Cortex of kidney (tissue), 1 donor: ENCODE measurements at places on chromosomes 1 and 21.

DNA sequence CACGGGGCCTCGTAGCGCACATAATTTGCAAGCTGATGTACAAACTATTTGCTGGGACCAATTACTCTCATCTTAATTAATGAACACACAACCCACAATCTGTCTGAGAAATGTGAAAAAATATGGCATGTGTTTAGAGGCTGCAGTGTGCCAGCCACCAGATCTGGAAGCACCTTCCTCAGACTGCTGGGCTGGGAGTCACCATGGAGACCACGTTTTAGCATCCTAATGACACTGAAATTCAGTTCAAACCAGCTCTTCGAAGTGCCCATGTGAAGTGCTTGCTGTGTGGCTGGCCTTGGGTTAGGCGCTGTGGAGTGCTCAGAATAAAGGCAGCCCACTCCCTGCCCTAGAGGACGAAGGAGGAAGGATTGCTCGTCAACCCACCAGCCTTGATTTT, 482.4 kb downstream of the OMA1 start:
- no peak for DNase-seq

- DNase-seq, result no peak
Observed at GRCh38 chr1:175090780-175091179, 23.1 kb downstream of the TNN start.

GRCh38 chr1:110490791-110491451, 28.1 kb downstream of the KCNA10 start:
- DNase-seq, result no peak

DNA sequence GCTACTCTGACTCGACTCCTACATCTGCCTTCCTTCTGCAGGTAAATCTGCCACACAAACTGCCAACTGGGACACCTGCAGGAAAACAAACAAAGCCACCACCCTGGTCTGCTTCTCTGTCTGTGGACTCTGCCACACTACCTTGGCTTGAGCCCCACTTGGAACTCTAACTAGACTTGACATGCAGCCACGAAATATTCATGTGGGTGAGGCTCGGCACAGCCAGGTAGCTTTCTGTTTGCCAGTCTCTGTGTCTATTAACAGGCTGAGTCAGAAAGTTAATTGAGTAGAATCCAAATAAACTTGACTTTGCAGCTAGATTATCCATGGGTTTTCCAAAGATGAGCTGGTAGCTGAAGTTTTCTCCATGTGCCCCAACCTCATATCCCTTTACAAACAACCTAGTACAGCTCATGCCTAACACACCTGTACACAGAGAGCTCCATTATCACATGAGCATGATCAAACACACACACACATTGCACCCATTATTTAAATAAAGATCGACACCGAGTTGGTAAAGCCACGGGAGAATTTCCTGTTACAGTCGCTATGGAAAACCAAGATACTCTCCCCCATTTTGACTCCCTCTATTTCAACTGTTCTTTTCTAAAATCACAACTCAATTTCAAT, 808 bp downstream of the C1orf116 start:
- DNase-seq, result no peak

DNA sequence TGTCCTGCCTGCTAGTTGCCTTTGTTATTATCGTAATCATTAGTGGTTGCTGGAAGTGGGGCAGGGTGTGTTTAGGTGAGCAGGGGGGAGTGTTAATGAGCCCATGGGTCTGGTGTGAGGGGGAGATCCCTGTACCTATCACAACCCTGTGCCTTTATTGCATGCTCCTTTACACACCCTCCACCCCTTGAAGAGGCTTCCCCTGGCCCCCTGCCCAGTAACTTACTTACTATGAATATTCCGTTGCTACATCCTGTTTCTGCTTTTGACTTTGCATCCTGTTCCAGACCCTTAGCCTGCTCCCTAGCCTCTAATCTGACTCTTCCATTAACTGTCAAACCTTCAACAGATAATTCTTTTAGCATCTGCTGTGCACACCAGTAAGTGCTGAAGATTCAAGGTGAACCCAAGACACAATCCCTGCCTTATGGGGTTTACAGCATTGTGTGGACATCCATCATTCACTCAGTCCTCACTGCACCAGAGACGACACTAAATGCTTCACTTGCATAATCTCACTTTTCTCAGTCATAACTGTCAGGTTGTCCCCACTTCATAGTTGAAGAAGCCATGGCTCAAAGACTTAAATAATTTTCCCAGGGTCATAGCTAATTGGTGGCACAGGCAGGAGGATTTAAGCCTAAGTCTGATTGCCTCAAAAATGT, 47.9 kb downstream of the CDC7 start:
- no peak for DNase-seq

GRCh38 chr1:179728271-179728670, 14.8 kb upstream of the FAM163A start:
- DNase-seq, result no peak

- DNase-seq, result no peak
Observed at GRCh38 chr1:85427331-85427730, 37.6 kb downstream of the DDAH1 start.

DNA sequence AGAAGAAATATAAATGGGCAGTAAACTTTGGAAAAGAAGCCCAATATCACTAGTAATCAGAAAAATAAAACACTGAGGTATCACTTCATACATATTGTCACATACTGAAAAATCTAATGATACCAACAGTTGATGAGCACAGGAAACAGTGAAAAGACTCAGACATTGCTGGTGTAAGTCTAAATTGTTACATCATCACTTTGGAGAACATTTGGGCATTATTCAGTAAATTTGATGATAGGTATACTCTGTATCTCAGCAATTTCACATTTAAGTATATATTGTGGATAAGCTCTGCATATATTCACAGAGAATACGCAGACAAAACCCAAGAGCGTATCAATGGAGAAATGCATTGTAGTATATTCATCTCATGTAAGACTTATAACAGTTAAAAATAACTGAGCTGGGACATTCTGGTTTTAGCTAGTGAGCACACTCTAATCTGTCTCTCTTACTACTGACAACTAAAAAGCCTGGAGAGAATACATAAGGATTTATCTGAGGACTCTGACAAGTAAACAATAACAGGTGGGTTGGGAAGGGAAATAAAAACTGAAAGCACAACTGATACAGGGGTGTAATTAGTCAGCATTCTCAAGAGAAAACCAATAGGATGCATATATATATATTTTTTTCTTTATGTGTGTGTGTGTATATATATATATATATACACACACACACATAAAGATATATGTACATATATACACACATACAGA, 212.7 kb upstream of the JUN start:
- DNase-seq, result no peak

- no peak for DNase-seq
Observed at GRCh38 chr1:231241750-231242149, 738 bp downstream of the GNPAT start.

DNA sequence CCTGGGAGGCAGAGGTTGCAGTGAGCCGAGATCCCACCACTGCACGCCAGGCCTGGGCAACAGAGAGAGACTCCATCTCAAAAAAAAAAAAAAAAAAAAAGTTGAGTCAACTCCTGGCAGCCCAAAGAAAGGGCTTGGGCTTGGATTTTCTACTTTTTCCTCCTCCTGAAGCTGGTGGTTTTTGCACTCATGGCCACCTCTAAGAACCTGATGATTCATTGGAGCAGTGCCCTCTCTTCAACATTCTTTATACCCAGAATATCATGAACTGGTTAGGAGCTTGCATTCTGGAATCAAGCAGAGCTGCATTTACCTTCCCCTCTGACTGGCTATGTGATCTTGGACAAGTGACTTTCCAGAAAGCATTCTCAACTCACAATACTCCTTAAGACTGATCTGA, 3.5 kb upstream of the ACTA1 start:
- DNase-seq, result no peak

- no peak for DNase-seq
Observed at GRCh38 chr1:9378801-9379200, 86.1 kb downstream of the SPSB1 start.

GRCh38 chr1:83818916-83819315, 180.0 kb downstream of the TTLL7 start:
- no peak for DNase-seq

- no peak for DNase-seq
Observed at GRCh38 chr1:114078116-114078515, 75.6 kb downstream of the SYT6 start.

- no peak for DNase-seq
Observed at GRCh38 chr1:205770618-205771017, 4.7 kb downstream of the RAB29 start.

DNA sequence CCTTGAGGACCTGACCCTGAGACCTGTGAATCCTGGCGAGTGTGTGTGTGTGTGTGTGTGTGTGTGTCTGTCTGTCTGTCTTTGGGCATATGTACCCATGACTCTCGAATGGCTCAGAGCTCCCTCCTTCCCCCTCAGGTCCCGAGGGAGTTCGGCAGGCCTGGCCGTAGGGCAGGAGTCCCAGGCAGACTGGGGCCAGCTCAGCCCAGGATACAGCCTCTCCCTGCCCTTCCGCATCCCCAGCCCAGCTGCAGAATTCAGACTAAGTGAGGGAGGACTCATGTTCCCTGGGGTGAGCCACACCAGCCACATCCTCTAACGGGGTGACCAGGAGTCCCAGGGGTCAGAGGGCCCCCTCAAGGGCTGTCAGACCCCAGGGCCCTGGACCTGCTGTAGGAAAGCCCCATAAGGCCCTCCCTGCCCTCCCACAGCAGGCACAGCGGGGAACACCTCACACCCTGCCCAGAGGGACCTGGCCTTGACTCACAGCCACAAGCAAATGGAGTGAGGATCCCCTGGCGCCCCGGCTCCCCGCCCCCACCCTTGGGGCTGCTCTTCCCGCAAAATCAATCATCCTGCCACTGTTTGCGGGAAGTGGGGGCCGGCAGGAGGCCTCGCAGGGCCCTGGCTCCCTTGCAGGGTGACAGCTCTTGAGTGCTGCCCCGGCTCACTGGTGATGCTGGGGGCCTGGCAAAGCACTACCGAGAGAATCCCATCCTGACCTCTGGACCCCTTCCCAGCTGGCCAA, 101.7 kb upstream of the CASZ1 start:
- no peak for DNase-seq
